ENCODE measurements at places on chromosomes 4 and X.

- no peak for DNase-seq
Observed at GRCh38 chr4:89312066-89312465, 4.5 kb upstream of the GPRIN3 start.

DNA sequence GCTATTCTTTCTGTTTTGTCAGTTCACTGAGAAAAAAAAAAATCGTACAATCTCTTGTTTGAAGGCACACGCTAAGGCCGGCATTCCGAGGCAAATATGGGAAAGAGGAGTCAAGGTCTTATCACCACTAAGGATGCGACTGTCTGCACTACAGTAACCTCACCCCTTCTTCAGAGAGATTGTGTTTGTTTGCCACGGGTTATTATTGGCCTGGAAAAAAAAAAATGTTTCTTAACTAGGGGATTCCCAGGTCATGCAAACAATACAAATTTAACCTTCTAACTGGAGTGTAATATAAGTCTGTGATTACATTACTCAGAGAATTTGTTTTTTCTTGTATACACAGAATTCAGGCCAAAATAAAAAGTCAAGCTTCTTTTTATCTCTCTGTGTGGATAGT lies 168.3 kb downstream of the TMA16 start:
- DNase-seq = no peak

DNA sequence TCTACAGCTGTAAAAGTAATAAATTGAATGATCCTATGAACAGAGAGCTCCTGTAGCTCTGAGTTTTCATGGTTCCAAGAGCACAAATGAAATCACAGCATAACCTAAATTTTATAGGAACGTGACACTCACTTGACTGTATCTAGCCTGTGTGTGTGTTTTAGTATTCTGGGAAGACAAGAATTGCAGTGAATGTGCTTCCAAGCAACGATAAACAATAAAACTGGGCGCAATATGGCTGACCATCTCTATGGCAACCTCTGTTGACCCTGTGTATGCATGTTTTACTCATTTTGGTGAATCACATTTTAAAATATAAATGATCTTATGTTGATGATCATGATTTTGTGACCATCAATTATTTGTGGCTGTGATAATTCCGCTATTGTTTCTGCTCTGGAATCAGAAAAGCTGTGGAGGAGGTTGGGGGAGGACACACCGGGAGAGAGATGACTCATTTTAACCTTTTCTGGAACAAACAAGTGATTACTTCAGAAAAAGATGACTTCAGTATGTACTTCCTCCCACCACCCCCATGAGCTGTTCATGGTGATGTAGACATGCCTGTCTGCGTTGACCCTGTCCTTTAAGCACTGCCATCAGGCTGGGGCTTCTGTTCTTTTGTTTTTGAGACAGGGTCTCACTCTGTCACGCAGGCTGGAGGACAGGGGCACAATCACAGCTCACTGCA lies 31.8 kb downstream of the USP11 start:
- DNase-seq = no peak

GRCh38 chr4:81227968-81228367 lies 12.9 kb upstream of the PRKG2 start:
- no peak for DNase-seq
